ENCODE measurements at places on chromosomes 16 and 17. TPM values are rescaled to one million over a fixed set of nuclear protein-coding genes. Genes with fewer than 3 reads are reported as not detected.

DNA sequence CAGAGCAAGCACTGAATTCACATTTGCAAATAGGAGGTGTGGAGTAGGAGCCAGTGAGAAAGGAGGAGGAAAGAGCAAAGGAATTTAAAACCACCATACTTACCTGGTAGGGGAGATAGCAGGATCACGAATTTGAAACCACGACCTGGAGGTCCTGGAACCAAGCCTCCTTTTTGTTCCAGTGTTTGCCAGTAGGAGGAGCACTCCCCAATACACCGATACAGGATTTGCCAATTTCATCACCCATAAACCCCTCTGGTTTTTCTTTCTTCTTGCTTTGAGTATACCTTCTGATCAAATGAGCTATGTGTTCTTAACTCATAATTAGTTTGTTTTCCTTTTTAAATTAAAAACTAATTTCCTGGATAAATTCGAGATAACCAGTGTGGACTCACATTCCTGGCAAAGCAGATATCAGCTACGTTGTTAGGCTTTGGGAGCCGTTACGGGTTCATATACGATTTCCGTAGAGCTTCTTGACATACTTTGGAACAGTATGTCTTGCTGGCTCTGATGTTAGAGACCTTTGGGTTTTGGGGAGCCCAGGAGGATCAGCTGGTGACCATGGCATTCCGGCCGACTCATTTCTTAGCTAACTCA, 22.7 kb downstream of the BCO1 start:
- no peaks in the 10 kb centered on the region for H3K36me3 ChIP-seq
- no peak for DNase-seq
- H3K4me3 ChIP-seq = no peak overlapping the region
- no peak overlapping the region for H3K27ac ChIP-seq
- H3K27me3 ChIP-seq = no peaks in the 10 kb centered on the region
- H3K4me1 ChIP-seq = no peaks in the 10 kb centered on the region

GAS7 gene
- 29.4 TPM for total RNA-seq

DNA sequence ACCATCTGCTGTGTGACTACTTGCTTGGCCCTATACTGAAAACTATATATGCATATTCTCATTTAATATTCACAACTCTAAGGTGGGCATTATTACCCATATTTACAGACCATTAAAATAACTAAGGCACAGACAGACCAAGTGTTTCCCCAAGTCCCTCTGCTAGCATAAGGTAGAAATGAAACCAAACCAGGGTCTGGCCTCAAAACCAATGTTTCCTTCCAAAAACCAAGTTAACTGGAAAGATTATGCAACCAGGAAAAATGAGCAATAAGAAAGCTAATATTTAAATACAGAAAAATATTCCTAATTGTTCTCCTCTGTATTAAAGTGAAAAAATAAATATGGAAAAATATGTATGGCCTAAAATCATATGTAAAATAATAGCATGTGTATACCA, 50.1 kb downstream of the XPO6 start:
- peaks cover 33% of the 10 kb centered on the region for H3K4me1 ChIP-seq
- no peak overlapping the region for H3K27ac ChIP-seq
- H3K4me3 ChIP-seq = no peak overlapping the region
- no peaks in the 10 kb centered on the region for H3K27me3 ChIP-seq
- no peak for DNase-seq
- H3K36me3 ChIP-seq = peaks cover 14% of the 10 kb centered on the region

DNA sequence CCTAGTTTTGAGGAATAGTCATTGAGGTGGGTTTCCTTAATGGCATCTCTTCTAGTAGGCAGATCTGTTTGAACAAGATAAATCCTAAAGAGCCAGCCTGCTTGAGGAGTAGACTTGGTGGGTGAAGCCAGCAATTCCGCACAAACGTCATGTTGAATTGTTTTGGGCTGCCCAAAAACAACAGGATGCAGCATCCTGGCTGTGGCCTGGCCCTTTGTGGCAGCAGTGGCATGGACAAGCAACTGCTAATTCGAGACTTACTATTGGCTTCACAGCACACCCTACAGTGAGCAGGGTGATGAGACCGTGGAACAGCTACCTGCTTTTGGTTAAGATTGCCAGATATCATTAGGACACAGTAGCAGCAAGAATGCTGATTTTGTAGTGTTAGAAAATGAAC, 9.3 kb upstream of the VPS4A start:
- no peak for DNase-seq
- H3K4me3 ChIP-seq = no peak overlapping the region
- no peaks in the 10 kb centered on the region for H3K27me3 ChIP-seq

UNC13D gene
- total RNA-seq = 15.4 TPM

OR4D1 gene
- total RNA-seq = not detected

All from adrenal gland (tissue), 19 donors.